ENCODE measurements at places on chromosomes 7 and 10. TPM values are rescaled to one million over a fixed set of nuclear protein-coding genes. Genes with fewer than 3 reads are reported as not detected.

Gene PKD1L1
- 0.17 TPM for total RNA-seq

Gene CD36
- 32.2 TPM for total RNA-seq

Gene CPA1
- not detected for total RNA-seq

Gene KEL
- total RNA-seq = 1.6 TPM

Gene ABCC2
- total RNA-seq = 64.0 TPM

Gene PHTF2
- 18.6 TPM for total RNA-seq

Gene CFAP69
- total RNA-seq = 4.4 TPM

Gene SPAG6
- 6.6 TPM for total RNA-seq

Gene PDGFA
- 49.7 TPM for total RNA-seq

Gene NKX2-3
- total RNA-seq = not detected

Gene SH2D4B
- 0.07 TPM for total RNA-seq

Gene GDF2
- not detected for total RNA-seq

Gene MYH16
- total RNA-seq = not detected

Gene C10orf67
- total RNA-seq = 0.17 TPM

Gene STK31
- 0.74 TPM for total RNA-seq

Gene CCDC172
- not detected for total RNA-seq

Gene EGFR
- total RNA-seq = 44.6 TPM

Gene TEX36
- total RNA-seq = not detected

Gene HOXA5
- 55.0 TPM for total RNA-seq

Gene HIPK2
- total RNA-seq = 84.7 TPM

Gene EIF4H
- total RNA-seq = 251 TPM

Gene RELN
- total RNA-seq = 17.5 TPM

Gene NXPH1
- 0.29 TPM for total RNA-seq

Gene NPSR1
- not detected for total RNA-seq

Gene CXCL12
- total RNA-seq = 137 TPM

Gene OR2A42
- total RNA-seq = not detected

Gene TAS2R4
- 1.00 TPM for total RNA-seq

Gene CPVL
- 30.2 TPM for total RNA-seq

Gene PSD
- 7.8 TPM for total RNA-seq

Gene EXOSC1
- total RNA-seq = 34.8 TPM

Gene FHIP2A
- 24.4 TPM for total RNA-seq

Gene NSUN6
- total RNA-seq = 10.6 TPM

Gene PRR15
- total RNA-seq = 36.0 TPM

Gene SPDYE16
- total RNA-seq = 0.51 TPM

Gene EVX1
- 0.71 TPM for total RNA-seq

Gene CREB5
- total RNA-seq = 5.6 TPM

Gene MMD2
- total RNA-seq = not detected

Gene LGI1
- 2.2 TPM for total RNA-seq

Gene JCAD
- total RNA-seq = 11.0 TPM

Gene ANXA8L1
- total RNA-seq = 0.97 TPM

Gene ACSM6
- total RNA-seq = not detected

Gene SLC13A1
- total RNA-seq = 0.07 TPM

Gene PHF14
- total RNA-seq = 45.1 TPM

Gene ARID5B
- 55.2 TPM for total RNA-seq

Gene TLX1
- 0.17 TPM for total RNA-seq

Gene MYOZ1
- 0.36 TPM for total RNA-seq
